ENCODE measurements at places on chromosomes 5 and 9.

DNA sequence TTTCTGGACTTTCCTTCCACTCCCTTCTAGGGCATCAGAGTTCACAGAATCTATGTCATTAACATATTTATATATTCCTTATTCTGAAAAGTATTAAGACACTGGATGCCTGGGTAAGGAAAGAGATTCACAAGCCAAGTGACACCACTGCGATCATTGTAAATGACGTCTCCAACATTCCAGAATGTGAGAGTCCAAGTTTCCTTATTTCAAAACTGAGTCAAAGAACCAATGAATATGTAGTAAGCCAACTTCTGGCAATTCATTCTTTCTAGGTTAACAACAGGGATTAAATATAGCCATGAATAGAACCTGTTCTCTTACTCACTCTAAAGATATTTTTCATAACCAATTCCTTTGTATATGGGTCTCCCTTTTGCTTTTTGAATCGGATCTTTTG is 18.1 kb downstream of the RAI14 start:
- no peak for DNase-seq

GRCh38 chr5:129244478-129244877 is 149.9 kb downstream of the ISOC1 start:
- no peak for DNase-seq

DNA sequence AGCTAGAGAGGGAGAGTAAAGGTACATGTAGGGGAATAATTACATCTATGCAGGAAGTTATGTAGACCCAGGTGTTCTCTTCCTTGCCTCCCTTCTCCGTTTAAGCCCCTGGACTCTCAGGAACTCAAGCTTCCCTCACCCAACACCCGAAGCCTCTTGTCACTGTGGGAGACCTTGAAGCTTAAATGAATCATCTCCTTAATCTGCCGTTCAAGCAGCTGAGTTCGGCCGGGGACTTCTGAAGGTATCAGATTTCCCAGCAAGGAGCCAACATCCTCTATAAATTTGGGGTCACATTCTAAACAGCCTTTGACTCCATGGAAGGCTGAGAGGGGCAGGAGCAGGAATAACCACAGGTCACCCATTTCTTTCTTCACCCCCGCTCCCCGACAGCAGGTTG is 412 bp downstream of the IZUMO3 start:
- DNase-seq = no peak

DNA sequence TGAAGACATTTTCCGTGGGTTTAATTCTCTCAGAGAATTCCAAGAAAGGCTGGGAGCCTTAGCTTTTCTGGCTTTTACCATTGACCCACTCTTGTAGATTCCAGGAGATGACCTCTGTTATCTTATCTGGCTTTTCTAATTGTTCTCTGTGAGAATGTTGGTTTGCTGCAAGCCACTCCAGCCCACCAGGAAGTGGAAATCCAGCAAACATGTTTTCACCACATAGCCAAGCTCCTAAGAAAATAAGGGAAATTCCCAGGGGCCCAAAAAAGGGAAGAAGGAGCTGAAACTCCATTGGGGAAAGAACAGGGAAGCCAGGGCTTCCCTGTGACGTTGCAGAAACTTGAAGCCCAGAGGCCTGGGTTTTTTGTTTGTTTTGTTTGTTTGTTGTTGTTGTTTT is 19.7 kb downstream of the GPR107 start:
- DNase-seq = no peak

GRCh38 chr9:99491408-99492158 is 269.5 kb downstream of the SEC61B start:
- no peak for DNase-seq

GRCh38 chr5:127892467-127893207 is 189.4 kb downstream of the CCDC192 start:
- DNase-seq = no peak

- DNase-seq = no peak
Measured at GRCh38 chr9:126705767-126706697, 92.3 kb downstream of the LMX1B start.

DNA sequence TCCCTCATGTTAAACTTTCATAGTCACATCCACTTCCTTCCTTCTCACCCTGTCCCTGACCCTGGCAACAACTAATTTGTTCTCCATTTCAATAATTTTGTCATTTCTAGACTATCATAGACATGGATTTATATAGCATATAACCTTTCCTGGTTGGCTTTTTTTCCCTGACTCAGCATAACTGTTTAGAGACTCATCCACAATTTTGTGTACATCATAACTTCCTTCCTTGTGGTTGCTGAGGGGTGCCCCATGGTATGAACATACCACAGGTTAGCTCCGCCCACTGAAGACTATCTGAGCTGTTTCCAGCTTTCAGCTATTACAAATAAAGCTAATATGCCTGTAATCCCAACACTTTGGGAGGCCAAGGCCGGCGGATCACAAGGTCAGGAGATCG is 137.3 kb downstream of the PHF2 start:
- no peak for DNase-seq

DNA sequence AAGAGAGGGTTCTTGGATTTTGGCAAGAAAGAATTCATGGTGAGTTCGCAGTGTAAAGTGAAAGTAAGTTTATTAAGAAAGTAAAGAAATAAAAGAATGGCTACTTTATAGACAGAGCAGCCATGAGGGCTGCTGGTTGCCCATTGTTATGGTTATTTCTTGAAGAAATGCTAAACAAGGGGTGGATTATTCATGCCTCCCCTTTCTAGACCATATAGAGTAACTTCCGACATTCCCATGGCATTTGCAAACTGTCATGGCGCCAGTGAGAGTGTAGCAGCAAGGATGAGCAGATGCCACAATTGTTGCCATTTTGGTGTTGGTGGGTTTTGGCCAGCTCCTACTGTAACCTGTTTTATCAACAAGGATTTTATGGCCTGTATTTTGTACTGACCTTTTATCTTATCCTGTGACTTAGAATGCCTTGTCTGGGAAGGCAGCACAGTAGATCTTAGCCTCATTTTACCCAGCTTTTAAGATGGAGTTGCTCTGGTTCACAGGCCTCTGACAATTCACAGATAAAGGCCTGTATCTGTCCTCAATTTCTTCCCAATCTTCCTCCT is 1026.1 kb upstream of the DMAC1 start:
- DNase-seq = no peak
